Activated T-cell treated with anti-CD3 and anti-CD28 coated beads, Interleukin-2, amount 50 U/mL, for 1 hour (primary cell): ENCODE measurements at places on chromosomes 7 and 10.

DNA sequence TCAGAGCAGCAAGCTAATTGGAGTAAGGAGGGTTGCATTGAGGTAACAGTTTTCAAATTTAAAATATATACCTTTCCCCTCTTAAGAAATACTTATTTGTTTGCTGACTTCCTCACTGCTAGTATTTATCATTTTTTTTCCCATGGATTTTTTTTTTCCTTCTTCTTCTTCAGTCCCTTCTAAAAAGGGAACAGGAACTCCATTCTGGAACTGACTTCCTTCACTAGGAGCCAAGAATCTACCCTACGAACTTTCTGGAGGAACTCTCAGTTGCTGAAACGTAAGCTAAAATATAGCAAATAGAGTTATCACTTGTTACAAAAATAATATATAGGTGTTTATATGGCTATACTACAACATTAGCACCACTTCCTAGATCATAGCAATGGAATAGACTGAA lies 95.4 kb downstream of the HGF start:
- DNase-seq = no peak

GRCh38 chr10:118807512-118808305 lies 52.9 kb upstream of the CACUL1 start:
- no peak for DNase-seq

- DNase-seq = no peak
Observed at GRCh38 chr10:31908157-31908556, 20.5 kb downstream of the ARHGAP12 start.

GRCh38 chr7:151735186-151735850 lies 141.6 kb downstream of the PRKAG2 start:
- DNase-seq = no peak
